ENCODE measurements at places on chromosomes 3 and 15. TPM values are rescaled to one million over a fixed set of nuclear protein-coding genes. Genes with fewer than 3 reads are reported as not detected.

CISH gene
- total RNA-seq = 0.48 TPM

CPN2 gene
- total RNA-seq = not detected

GABRR3 gene
- total RNA-seq = not detected

HRG gene
- not detected for total RNA-seq

CPEB1 gene
- 3.4 TPM for total RNA-seq

STAG1 gene
- total RNA-seq = 11.9 TPM

A4GNT gene
- not detected for total RNA-seq

COL6A5 gene
- total RNA-seq = not detected

PCSK6 gene
- total RNA-seq = 11.9 TPM

SYNM gene
- 35.6 TPM for total RNA-seq

CYP8B1 gene
- total RNA-seq = not detected

RLBP1 gene
- not detected for total RNA-seq

PARP15 gene
- not detected for total RNA-seq

FOXL2NB gene
- total RNA-seq = 1.4 TPM

TEX264 gene
- 70.4 TPM for total RNA-seq

PCNP gene
- 109 TPM for total RNA-seq

PLSCR4 gene
- total RNA-seq = 4.4 TPM

NAALADL2 gene
- total RNA-seq = 0.18 TPM

KLHL40 gene
- total RNA-seq = not detected

PPP2R3A gene
- 3.2 TPM for total RNA-seq

PRRT3 gene
- total RNA-seq = 1.5 TPM

LMAN1L gene
- total RNA-seq = not detected

LRRN1 gene
- not detected for total RNA-seq
